ENCODE measurements at places on chromosomes 12 and 14. TPM values are rescaled to one million over a fixed set of nuclear protein-coding genes. Genes with fewer than 3 reads are reported as not detected.

The BEST3 gene
- not detected for total RNA-seq

The HSPA2 gene
- total RNA-seq, result 22.9 TPM

The NRIP2 gene
- total RNA-seq, result 9.7 TPM

The PRICKLE1 gene
- total RNA-seq, result 1.8 TPM

GRCh38 chr12:29732191-29732590, 51.6 kb downstream of the TMTC1 start:
- H3K36me3 ChIP-seq, result peaks cover 9% of the 10 kb centered on the region
- H3K4me1 ChIP-seq, result peaks cover 4% of the 10 kb centered on the region
- DNase-seq, result no peak

DNA sequence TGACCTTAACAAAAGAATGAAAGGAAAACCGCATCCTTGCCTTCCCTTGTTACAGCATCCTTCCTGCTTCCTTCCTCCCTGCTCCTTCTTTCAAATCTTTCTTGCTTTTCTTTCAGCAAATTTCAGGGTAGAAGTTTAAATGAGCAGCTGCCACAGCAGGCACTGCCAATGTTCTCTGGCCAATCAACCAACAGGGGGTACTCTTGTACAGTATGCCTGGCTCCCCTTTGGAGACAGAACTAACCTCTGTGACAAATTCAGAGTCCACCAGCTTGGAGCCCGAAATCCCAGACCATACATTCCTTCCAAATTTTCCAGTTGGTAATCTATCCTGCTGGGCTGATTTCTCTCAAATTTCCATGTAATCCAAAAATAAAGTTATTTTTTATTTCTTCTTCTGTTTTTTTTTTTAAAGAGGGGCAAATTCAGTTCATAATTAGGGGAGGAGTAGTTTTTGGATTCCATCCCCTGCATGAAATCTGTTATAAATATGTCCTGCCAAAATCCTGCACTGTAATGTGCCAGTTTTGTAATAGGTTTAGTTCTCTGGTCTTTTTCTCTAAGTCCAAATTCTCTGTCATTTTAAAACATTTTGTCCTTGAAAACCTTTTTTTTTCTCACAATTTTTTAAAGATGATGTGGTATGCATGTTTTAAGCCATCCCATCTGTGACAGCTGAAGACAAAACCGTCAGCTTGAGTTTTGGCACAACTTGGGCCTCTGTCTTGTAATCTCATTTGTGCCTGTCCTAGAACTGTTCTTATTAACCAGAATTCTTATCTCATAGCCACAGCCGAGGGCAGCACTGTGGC, 610.0 kb upstream of the LMO3 start:
- H3K36me3 ChIP-seq, result no peaks in the 10 kb centered on the region
- H3K4me1 ChIP-seq, result no peaks in the 10 kb centered on the region
- H3K4me3 ChIP-seq, result no peak overlapping the region
- H3K27ac ChIP-seq, result no peak overlapping the region
- DNase-seq, result no peak
- H3K27me3 ChIP-seq, result no peaks in the 10 kb centered on the region

DNA sequence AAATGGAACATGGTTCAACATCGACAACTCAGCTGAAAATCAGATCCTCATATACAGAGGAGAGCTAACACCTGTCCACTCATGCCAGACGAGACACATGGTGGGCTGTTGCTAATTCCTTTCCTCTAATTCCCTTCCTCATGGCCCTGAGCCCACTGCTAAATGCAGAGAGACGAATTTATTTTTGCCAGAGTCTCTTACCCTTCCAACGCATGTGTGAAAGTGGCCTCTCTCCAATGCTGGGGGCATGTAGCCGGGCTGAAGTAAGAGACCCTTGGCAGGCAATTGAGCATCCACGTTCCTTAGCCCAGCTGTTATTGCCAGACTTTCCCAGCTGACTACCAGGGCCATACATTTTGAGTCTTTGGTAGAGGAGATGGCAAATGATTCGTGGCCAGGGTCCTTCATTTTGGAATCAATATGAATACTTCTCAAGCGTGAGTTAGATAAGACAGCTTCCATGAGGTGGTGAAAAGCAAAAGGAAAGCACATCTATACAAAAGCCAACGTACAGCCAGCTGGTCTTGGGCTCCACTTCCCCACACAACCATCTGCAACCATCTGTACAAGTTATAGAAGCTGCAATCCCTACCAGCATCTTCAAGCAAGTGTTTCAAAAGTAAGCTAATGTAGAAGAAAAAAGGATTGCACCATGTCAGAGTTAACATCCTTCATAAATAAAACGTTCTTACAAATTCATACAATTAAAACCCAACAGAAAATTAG, 28.6 kb downstream of the CORO1C start:
- H3K27me3 ChIP-seq, result no peaks in the 10 kb centered on the region
- peaks cover 8% of the 10 kb centered on the region for H3K36me3 ChIP-seq
- DNase-seq, result no peak
- peak overlapping the region; percentile 41 for H3K4me3 ChIP-seq

GRCh38 chr14:68978172-68978911, 760 bp downstream of the ACTN1 start:
- no peak for DNase-seq
- peak overlapping the region; percentile 100 for H3K27ac ChIP-seq
- no peaks in the 10 kb centered on the region for H3K27me3 ChIP-seq
- H3K4me3 ChIP-seq, result peak overlapping the region; percentile 78
- H3K36me3 ChIP-seq, result peaks cover 17% of the 10 kb centered on the region
- peaks cover 30% of the 10 kb centered on the region for H3K4me1 ChIP-seq

DNA sequence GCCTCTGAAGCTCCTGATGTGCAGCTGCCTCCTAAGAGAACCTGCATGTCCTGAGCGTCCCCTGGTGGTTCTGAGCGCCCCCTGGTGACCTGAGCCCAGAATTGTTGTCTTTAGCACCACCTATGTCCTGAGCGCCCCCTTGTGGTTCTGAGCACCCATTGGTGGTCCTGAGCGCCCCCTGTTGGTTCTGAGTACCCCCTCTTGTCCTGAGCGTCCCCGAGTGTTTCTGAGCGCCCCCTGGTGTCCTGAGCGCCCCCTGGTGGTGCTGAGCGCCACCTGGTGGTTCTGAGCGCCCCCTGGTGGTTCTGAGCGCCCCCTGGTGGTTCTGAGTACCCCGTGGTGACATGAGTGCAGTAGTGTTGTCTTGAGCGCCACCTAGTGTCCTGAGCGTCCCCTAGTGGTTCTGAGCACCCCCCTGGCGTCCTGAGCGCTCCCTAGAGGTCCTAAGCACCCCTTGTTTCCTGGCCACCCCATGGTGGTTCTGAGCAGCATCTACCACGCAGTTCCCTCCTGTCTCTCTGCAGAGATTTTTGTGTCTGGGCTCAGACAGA, 782.5 kb downstream of the TMEM121 start:
- no peaks in the 10 kb centered on the region for H3K36me3 ChIP-seq
- no peak overlapping the region for H3K27ac ChIP-seq
- no peaks in the 10 kb centered on the region for H3K4me1 ChIP-seq
- DNase-seq, result no peak
- H3K4me3 ChIP-seq, result no peak overlapping the region

GRCh38 chr14:79573486-79573885, 637.8 kb downstream of the DIO2 start:
- H3K4me1 ChIP-seq, result peaks cover 1% of the 10 kb centered on the region
- no peaks in the 10 kb centered on the region for H3K27me3 ChIP-seq
- no peaks in the 10 kb centered on the region for H3K36me3 ChIP-seq

Data from ascending aorta (tissue), 2 donors.